Mucosa of descending colon (tissue), 3 donors: ENCODE measurements at places on chromosomes 2 and 18.

DNA sequence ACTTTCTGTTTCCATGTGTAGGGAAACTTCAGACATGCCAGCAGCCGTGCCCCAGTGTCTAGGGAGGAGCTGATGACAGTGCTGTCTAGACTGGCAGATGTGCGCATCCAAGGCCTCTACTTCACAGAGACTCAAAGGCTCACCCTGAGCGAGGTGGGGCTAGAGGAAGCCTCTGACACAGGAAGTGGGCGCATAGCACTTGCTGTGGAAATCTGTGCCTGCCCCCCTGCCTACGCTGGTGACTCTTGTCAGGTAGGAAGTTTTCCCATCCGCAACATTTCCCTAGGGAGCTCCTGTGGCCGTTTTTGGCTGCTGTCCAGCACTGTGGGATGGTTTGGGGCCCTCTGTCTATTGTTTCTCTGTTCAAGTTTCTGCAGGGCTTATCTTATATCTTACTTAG lies 143.1 kb upstream of the TTC39C start:
- peak; percentile 63 for DNase-seq

DNA sequence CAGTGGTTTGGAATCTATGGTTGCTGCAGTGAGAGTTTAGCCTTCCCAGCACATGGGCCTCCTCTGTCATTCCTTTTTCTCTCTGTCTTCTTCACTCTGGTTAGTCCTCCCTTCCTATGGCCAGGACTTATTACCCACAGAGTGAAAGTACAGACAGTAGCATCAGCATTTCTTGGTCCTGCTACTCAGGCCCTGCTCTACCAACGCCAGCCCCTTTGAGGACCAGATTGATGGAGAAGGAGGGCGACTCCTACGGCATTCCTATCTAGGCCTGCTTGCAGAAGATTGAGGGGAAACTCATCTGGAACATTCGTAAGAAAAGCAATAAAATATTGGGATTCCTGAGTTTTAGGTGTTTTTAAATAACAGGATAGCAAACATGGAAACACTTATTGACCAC lies 43.5 kb downstream of the BMP10 start:
- DNase-seq, result no peak

DNA sequence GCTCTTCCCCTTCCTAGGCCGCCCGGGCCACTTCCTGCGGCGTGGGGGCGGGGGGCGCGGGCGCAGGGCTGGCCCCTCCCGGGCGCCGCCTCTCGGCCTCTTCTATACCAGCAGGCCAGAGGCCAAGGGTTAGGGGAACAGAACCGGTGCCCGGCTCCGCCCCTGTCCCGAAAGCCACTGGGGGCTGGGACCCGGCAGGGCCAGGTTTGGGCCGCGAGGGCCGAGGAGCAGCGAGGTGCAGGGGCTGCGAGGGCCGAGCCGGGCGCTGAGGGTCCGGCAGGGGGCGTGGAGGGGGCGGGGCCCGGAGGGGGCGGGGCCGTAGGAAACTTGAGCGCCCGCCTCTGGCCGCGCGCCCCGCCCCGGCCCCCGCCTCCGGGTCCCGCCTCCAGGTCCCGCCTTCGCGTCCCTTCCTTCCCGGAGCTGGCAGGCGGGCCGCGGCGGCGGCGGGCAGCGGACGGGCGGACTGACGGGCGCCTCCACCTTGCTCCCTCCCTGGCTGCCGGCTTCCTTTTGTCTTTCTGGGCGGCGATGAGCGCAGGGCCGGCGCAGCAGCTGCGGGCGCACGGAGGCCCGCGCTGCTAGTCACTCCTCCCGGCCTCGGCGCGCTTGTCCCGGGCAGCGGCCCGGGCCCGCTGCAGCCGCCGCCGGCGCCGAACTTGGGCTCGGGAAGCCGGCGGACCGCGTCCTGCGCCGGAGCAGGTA lies at the start of gene HPCAL1:
HPCAL1 (plus strand) TSS at position 426 of the 702 bp plus-strand sequence. CDS start 116,854 bp downstream, outside the sequence.
- peak; percentile 93 for DNase-seq

- no peak for DNase-seq
Observed at GRCh38 chr18:78309924-78310323, 669.7 kb upstream of the SALL3 start.

GRCh38 chr2:75007061-75007460 lies 48.6 kb downstream of the POLE4 start:
- no peak for DNase-seq

- no peak for DNase-seq
Observed at GRCh38 chr2:145288650-145289496, 769.0 kb upstream of the ZEB2 start.

GRCh38 chr2:172782506-172783164 lies 47.0 kb downstream of the RAPGEF4 start:
- DNase-seq, result no peak

DNA sequence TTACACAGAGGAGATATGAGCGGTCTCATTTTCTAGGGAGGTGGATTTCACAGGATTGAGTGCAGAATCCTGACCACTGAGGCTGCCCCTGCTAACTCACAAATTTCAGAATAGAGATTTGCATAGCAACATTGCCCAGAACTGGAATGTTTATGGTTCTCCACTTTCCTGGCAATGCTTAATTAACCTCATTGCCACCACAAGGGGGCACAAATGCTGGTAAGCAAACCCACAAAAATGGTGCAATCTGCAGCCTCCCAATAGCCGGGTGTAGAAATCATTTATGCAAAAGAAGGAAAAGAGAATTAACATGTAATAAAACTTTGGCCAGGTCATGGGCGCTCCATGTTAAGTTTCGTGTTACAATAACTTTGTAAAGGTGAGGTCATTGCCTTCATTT lies 112.4 kb downstream of the CYRIA start:
- DNase-seq, result no peak

DNA sequence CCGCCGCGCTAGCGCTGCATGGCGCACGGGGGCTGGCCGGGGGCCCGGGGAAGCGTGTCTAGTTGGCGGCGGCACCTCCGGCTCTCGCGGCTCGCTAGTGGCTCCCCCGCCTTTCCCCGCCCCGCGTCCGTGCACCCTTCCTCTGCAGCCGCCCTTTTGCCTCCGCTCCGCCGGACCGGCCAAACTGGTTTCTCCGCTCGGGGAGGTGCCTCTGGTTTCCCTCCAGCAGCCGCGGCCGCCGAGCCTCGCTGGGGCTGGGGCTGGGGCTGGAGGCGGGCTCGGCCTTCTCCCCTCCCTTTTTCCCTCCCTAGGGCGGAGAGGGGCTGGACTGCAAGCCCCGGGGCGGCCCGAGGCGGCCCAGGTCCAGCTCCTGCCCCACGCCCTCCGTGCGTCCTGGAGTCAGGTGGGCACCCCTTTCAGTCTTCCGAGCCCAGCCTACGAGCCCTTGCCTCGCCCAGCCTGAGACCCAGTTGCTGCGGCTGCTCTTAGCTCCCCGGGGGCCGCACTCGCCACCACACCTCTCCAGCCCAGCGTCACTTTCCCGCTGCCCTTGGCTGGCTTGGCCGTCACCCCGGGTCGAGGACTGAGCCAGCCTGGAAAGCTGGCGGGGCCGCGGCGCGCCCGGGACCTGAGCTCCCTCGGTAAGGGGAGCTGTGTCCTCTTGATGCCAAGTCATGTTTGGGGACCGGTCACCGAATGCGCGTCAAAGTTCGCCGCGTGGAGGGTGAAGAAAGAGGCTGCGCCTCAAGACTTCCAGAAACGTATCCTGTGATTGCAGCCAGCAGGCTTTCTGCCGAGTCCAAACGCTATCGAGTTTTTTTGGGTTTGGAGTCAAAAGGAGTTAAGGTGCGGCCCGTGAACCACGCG lies at the start of gene ATP8B1:
ATP8B1 (minus strand) TSS at position 213 of the 867 bp plus-strand sequence. CDS start 71,508 bp downstream, outside the sequence.
- DNase-seq, result peak; percentile 93

GRCh38 chr2:236308855-236309668 lies 44.9 kb upstream of the ASB18 start:
- no peak for DNase-seq

GRCh38 chr2:165647409-165647808 lies 146.6 kb downstream of the GALNT3 start:
- no peak for DNase-seq
